ENCODE measurements at places on chromosomes 5 and 9. TPM values are rescaled to one million over a fixed set of nuclear protein-coding genes. Genes with fewer than 3 reads are reported as not detected.
A peak's percentile ranks its signal among the peaks of the same experiment; 100 is the strongest.

- peak; percentile 67 for DNase-seq
These were observed 132.7 kb upstream of the TNC start for GRCh38 chr9:115250621-115251032.

DNA sequence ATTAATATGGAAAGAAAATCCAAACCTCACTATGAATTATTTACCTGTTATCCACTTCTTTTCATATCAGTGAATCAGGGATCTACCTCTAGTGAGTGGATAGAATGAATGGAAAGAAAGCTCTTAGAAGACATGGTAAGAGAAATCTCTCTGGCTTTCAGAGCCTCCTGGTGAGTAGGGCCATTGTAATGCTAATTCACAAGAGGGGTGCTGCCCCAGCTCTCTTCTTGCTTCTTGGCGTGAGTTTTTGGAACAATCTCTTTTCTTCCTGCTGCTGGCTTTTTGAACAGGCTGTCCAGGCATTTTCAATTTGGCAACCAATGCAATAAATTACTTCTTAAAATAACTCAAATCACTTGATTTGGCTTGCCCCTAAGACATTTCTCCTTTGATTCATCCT, 49.9 kb upstream of the KCNN2 start:
- no peak for DNase-seq

DNA sequence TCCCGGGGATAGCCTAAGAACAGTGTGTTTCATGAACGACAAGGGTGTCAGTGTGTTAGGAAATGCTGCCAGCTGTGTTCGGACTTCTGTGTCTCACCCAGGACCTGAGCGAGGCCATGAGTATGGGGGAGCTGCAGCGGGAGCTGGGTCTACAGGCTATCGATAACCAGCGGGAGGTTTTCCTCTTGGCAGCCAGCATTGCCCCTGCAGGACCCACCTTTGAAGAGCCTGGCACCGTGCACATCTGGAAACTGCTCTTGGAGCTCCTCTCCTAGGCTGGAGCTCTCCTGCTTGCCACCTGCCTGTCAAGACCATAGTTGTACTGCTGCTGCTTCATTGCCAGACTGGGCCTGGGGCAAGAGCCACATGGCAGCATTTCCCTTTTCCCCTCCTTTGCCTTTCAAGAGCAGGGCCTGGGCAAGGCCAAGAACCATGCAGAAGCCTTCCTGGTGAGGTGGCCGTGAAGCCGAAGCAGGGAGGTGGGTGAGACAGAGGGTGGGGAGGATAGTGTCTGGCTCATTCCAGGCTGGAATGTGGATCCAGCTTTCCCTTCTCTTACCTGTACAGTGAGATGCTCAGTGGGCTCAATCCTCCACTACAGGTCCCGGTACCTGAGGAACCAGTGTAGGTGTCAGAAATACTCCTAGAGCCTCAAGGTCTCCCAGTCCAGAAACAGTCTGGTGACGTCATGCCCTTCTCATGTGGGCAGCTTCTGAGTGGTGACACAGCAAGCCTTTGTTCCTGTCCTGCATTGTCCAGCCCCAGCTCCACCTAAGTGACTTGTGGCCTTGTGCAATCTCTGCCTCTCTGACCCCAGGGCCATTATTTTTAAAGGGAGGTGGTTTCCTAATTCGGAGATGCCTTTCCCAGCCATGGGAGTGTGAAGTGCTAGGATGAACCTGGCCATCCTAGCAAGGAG, 6.6 kb downstream of the ARL10 start:
- DNase-seq, result no peak

DNA sequence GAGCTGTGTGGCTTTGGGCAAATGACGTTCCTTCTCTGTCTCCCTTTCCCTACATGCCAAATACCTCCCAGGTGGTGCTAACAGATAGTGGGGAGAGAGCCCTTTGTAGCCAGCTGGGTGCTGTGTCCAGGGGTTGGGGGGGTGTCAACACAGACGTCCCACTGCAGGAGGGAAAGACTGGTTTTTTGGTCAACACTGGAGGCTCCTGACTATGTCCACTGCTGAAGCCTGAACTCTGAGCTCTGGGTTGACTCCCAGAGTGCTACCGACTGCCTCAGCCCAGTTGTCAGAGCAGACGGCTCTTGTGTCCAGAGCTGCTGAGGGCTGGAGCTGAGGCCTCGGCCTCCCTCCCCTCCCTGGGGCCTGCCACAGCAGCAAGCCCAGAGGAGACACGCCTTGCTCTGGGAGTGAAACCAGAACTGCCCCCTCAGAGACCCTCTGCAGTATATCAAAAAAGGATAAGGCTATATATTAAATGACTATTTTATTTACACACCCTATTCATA, 14.8 kb upstream of the SLC25A51 start:
- DNase-seq, result no peak

- DNase-seq, result no peak
These were observed 232.5 kb downstream of the GABRB2 start for GRCh38 chr5:161314033-161314432.

The ABL1 gene
- total RNA-seq, result 12.1 TPM

The HMHB1 gene
- total RNA-seq, result not detected

Data from RPMI7951 (cell line).